Right renal cortex interstitium (tissue), 3 donors: ENCODE measurements at places on chromosomes 1 and 21. TPM values are rescaled to one million over a fixed set of nuclear protein-coding genes. Genes with fewer than 3 reads are reported as not detected.

GRCh38 chr1:98051065-98051675, 130.3 kb upstream of the DPYD start:
- DNase-seq, result peak; percentile 39

- DNase-seq, result no peak
These were observed 235.2 kb downstream of the KCNT2 start for GRCh38 chr1:196372896-196373536.

DNA sequence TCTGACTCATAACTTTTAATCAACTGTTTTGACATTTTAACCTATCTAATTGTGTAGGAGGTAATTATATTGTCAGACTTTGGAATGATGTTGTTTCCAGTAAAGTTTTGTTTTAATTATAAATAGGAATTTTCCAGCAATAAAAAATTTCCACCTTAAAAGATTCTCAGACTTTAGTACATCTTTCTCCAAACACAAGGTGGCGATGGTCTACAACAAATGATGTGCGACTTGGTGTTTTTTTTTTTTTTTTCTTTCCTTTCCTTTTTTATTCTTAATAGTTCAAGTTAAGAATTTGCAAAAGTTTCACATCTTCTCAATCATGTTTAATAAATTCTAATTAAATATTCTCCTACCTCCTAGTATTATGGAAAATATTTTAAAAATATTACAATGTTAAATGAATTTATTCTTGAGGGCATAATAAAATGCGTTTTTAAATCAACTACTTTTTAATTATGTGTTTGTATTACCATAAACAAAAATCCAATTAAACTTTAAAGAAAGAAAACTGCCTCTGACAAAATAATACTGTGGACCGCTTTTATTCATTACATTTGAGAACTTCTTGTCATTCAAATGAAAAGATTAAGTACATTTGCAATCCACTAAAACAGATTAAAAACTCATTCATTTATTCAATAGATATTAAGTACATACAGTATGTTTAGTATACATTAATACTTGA, 4.4 kb upstream of the ADAMTS1 start:
- DNase-seq, result peak; percentile 52

DNA sequence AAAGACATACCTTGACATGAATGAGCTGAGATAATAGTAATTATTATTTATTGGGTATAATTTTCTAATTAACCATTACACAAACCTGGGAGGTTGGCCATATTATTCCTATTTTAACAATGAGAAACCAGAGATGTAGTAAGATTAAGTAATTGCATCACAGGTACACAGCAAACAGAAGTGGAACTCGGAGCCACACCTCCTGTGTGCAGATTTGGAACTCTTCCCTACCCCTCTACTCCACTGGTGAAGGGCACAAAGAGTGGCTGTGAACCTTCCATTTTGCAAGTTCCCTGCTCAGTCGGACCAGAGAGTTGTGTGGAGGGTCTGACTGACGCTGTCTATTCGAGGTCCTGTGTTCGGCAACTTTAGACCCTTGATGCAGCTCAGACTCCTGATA, 45.0 kb downstream of the NGF start:
- DNase-seq, result no peak

The SLC6A9 gene
- polyA plus RNA-seq, result 6.3 TPM

The SCAF4 gene
- polyA plus RNA-seq, result 37.5 TPM
